Fibroblast of villous mesenchyme (primary cell): ENCODE measurements at places on chromosomes 13 and 19. TPM values are rescaled to one million over a fixed set of nuclear protein-coding genes. Genes with fewer than 3 reads are reported as not detected.
A peak's percentile ranks its signal among the peaks of the same experiment; 100 is the strongest.

Gene DZIP1
- total RNA-seq, result 38.9 and 44.8 TPM in 2 replicates

Gene COX7A1
- 13.9 and 18.6 TPM in 2 replicates for total RNA-seq

Gene FCGBP
- under 0.01 TPM in 2 replicates for total RNA-seq

Gene ZNF730
- total RNA-seq, result 0.64 and 1.3 TPM in 2 replicates

Gene ZNF575
- total RNA-seq, result under 0.01 and 0.64 TPM in 2 replicates

Gene ZNF845
- 5.5 and 9.5 TPM in 2 replicates for total RNA-seq

Gene ANGPTL8
- not detected in 2 replicates for total RNA-seq

Gene CA11
- 1.3 TPM in 2 replicates for total RNA-seq

Gene IFNL1
- not detected in 2 replicates for total RNA-seq

Gene ERICH4
- not detected in 2 replicates for total RNA-seq

Gene GRIK5
- not detected in 2 replicates for total RNA-seq

GRCh38 chr19:35330475-35330874 is 1.5 kb downstream of the CD22 start:
- no peak for DNase-seq

DNA sequence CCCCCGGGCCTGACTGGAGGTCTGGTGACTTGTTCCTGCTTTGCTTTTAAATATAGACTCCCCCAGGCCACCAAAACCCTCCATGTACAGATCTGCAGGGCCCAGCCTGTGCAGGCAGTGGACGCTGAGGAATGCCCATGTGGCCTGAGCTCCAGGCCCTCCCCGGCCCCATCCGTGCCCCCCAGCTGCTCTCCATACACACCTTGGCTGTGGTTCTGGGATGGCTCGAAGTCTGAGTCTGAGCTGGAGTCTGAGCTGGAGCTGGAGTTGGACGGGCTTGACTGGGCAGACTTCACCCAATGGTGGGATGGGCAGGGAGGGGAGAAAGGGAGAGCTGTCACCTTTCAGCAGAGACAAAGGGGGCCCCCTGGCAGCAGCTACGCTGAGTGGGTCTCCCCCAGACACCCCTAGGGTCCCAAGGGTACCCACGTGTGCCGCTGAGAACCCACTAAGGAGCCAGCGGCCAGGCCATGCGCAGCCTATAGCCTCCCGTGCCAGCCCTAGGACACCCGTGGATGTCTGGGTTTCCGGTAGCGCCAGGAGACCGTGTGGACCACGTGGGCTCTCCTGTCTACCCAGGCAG is 61.9 kb downstream of the MLLT1 start:
- no peak for DNase-seq

GRCh38 chr19:8194528-8195267 is 14.5 kb upstream of the CERS4 start:
- no peak for DNase-seq

- peak; percentile 64 for DNase-seq
Measured at GRCh38 chr13:66509175-66509574, 721.0 kb downstream of the PCDH9 start.

GRCh38 chr13:40916207-40916998 is 102.7 kb downstream of the ELF1 start:
- DNase-seq, result peak; percentile 51

DNA sequence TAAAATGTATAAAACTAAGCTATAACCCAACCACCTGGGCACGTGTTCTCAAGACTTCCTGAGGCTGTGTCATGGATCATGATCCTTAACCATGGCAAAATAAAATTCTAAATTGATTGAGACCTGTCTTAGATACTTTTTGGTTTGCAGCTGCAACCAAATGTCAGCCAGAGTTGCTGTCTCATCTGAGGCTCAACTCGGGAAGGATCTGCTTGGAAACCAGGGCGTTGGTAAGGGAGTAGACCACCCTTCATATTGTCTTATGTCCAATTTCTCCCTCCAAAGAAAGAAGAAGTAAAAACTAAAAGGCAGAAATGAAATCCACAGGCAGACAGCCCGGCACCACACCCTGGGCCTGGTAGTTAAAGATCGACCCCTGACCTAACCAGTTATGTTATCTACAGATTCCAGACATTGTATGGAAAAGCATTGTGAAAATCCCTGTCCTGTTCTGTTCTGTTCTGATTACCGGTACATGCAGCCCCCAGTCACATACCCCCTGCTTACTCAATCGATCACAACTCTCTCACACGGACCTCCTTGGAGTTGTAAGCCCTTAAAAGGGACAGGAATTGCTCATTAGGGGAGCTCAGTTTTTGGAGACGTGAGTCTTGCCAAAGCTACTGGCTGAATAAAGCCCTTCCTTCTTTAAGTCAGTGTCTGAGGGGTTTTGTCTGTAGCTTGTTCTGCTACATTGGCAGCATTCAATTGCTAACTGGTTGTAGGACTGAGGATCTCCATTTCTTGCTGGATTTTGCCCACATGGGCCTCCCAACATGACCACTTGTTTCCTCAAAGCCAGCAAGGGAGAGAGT is 22.9 kb upstream of the IGSF23 start:
- no peak for DNase-seq

GRCh38 chr13:53075356-53076041 is 46.9 kb downstream of the OLFM4 start:
- DNase-seq, result no peak

GRCh38 chr19:12782424-12783290 is 7.3 kb upstream of the HOOK2 start:
- DNase-seq, result peak; percentile 90

GRCh38 chr19:58037927-58038687 is 4.3 kb downstream of the ZSCAN1 start:
- no peak for DNase-seq

DNA sequence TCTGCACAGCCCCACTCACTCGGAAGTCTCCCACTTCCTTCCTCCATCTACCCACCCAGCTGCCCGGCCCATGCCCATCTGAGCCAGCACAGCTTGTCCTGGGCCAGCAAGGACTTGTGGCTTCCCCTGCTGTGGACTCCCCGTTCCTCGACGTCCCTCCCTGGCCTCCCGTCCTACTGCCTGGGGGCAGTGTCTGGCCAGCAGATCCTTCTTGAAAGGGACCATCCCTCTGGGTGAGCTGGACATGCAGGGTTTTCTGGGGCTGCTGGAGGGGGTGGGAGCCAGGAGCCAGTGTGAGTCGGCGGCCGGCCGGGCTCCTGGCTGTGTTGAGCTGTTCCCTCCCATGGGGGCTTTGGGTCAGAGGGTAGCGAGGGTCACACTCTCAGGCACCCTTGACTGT is 26.7 kb downstream of the CRTC1 start:
- no peak for DNase-seq

DNA sequence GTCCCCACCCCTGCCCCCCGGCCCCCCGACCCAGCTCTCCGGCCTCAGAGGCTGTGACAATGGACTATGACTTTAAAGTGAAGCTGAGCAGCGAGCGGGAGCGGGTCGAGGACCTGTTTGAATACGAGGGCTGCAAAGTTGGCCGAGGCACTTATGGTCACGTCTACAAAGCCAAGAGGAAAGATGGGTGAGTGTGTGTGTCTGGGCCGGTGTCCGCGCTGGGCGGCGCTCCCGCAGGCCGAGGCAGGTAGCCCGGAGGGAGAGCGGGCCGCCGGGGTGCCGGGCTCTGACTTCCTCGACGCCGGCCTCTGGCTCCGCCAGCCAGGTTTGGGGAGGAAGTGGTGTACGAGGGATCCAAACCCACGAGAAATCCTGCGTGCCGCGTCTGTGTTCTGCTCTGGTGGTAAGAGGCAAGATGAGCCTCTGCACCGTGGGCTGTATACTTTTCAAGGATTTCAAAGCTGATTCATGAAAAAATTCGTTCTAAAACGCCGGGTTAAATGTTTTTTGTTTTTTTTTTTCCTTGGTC is 718 bp downstream of the CDK8 start:
- peak; percentile 27 for DNase-seq

- DNase-seq, result peak; percentile 53
Measured at GRCh38 chr19:12840091-12841079, 2.1 kb downstream of the MAST1 start.

DNA sequence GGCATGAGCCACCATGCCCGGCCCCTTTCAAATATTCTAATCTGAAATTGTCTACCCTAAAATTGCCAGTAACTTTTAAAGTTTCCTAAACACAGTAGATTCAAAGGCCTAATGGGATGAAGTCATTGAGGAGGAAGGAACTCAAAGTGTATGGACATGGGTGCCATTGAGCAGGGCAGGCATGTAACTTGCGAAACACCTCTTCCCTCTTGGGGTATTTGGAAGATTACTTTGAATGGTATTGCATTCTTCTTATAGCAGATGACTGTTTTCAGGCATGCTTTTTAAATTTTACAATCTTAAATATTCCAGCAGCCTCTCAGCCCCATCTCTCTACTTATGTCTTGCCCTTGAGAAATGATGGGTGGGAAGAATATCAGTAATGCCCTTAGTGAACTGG is 21.0 kb downstream of the TM9SF2 start:
- peak; percentile 17 for DNase-seq

- no peak for DNase-seq
Measured at GRCh38 chr19:30567536-30568232, 195.5 kb downstream of the ZNF536 start.

GRCh38 chr19:5637971-5638370 is 15.1 kb downstream of the SAFB start:
- peak; percentile 46 for DNase-seq

DNA sequence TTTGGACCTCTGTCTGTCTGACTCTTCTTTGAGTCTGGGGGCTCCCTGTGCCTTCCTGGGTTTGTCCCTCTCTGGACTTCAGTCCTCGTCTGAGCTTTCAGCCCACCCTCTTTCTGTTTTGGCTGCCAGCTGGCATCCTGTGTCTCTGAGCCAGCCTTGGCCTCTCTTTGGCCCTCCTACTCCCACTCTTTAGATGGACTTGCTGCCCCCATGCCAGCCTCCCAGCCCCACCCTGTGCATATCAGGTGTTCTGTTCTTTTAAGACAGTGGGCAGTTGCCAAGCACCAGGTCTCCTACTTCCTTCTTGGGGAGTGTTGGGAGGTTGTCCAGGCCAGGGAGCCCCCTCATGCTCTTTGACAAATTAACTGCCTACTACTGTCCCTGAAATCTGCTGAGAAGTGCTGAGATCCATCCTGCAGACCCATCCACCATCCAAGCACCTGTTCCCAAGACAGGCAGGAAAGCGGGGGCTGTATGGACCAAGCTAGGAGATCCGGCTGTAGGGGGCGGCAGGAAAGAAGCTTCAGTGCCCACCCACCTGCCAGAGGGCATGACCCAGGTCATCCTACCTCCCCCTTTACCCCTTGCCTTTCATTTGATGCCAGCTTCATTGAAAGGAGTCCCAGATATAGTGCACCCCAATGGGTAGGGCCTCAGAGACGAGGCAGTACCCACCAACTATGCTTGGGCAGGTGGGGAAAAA is 9.6 kb downstream of the CIC start:
- no peak for DNase-seq

- peak; percentile 97 for DNase-seq
Measured at GRCh38 chr13:110388108-110388943, 81.2 kb downstream of the COL4A2 start.

GRCh38 chr13:48686636-48687210 is 33.0 kb downstream of the CYSLTR2 start:
- DNase-seq, result peak; percentile 8

DNA sequence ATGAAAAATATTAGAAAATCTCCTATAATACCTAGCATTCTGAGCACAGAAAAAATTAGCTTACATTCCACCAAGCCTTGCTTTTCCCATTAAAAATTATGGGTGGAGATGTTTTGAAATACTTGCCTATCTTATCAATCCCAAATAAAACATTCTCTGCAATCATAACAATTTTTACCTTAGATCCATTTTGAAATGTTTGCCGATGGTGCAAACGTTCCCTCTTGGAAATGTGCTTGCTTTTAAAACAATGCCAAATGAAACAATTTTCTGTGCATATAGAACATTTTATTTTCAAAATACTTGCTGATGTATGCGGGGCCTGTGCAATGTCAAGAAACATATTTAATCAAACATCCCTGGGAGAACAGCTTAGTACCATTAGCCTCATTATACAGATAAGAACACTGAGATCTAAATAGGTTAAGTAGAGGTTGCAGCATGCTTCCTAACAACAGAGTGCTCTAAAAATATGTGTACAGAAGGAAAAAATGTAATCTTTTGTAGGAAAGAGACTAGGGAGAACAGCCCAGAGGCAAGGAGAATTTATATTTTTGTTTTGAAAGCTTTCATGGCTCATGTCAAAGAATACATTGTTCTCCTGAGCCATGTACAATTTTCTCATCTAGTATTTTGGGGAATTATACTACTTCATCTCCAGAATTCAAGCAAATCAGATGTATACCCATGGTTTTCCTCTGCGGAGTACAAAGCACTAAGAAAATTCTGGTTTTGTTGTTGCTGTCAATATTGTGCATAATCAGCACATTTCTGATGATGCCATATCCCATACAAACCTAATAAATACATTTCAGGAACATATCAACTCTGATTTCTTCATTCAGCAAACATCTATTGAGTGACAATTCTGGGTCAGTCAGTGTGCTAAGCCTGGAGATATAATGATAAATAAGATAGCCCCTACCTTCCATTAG is 25.9 kb upstream of the FNDC3A start:
- peak; percentile 80 for DNase-seq

- DNase-seq, result peak; percentile 69
Measured at GRCh38 chr19:991174-991931, 7.2 kb downstream of the WDR18 start.

DNA sequence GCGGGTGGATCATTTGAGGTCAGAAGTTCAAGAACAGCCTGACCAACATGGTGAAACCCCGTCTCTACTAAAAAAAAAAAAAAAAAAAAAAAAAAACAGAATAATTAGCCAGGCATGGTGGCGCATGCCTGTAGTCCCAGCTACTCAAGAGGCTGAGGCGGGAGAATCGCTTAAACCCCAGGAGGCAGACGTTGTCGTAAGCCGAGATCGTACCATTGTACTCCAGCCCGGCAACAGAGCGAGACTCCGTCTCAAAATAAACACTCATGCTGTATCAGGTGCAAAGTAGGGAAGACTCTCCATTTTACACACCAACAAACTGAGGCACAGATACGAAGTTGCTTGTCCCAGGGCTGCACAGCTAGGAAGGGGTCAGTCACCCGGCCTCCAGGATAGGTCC is 15.6 kb downstream of the TLE6 start:
- no peak for DNase-seq

- peak; percentile 49 for DNase-seq
Measured at GRCh38 chr19:39126312-39127187, 964 bp downstream of the PAK4 start.

DNA sequence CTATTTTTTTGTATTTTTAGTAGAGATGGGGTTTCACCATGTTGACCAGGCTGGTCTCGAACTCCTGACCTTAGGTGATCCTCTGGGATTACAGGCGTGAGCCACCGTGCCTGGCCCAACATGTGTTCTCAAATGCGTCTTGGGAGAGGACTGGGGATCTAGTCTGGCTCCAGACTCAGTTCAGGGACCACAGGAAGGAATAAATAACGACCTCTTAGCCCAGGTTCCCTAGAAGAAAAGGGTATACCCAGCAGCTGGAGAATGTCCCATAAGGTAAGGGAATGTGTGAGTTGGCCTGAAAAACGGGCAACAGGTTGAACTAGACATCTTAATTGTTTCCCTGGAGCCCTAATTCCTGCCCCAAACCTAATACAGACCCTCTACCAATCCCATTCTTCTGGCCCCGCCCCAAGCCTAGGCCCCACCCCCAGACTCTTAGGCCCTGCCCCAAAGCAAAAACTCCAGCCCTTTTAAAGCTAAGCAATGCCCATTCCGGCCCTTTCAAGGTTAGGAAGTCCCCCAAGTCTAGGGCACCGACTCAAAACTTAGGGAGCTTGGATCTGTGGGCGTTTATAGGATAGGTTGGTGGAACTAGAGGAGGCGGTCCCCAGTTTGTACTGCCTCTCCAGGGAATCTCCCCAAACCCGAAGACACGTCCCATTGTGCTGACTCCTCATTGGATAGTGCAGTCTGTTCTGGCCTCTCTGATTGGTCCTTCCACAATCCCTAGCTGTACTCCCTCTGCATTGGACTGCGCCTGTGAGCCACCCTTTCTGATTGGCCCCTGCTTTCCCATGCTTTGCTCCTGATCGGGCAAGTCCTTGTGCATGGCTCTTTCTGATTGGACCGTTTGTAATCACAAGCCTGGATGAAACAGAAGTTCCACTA is 5.4 kb upstream of the LRFN1 start:
- no peak for DNase-seq
